ENCODE measurements at places on chromosomes 11 and 22.
A peak's percentile ranks its signal among the peaks of the same experiment; 100 is the strongest.

GRCh38 chr22:26656891-26657851 is at the start of gene MIAT:
Gene MIAT (plus strand): TSS chr22:26657588.
- DNase-seq = no peak

GRCh38 chr11:41254966-41255365 is 204.5 kb downstream of the LRRC4C start:
- DNase-seq = no peak

DNA sequence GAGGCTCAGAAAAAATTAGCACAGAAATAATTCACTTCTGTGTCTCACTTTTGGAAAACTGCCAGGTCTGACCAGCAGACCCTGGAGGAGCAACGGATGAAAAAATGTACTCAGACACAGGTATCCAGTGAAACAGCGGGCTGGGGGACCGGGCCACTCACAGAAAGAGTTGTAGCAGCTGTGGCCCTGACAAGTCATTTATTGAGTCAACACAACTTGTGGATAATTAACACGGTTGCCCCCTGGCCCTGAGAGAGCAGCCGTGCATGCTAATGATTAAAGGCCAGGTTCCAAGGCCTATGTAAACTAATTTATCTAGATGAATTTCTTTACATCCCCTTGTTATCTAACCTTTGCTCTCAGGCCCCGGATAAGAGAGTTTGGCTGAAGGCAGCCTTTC is 131.3 kb downstream of the AASDHPPT start:
- no peak for DNase-seq

DNA sequence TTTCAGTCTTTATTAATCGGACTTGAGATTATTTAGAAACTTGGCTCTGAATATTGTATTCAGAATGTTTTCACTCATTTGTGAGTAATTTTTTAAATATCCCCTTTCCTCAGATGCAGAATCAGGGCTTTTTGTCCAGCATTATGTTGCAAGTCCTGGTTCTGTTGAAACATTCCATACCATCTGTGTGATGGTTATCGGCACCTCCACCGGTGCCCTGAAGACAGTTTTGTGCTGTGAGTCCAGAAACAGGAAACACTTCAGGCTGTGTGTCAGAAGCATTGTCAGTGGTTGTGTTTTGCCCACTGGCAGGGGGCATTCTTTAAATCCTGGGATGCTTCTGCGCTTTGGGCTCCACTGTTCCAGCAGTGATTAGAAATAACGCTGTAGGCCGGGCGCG is 20.4 kb downstream of the CDPF1 start:
- DNase-seq = no peak

GRCh38 chr11:130062026-130062425 is 7.7 kb upstream of the APLP2 start:
- no peak for DNase-seq

- no peak for DNase-seq
Measured at GRCh38 chr11:10205928-10206327, 88.1 kb downstream of the SBF2 start.

- DNase-seq = no peak
Measured at GRCh38 chr11:134728186-134728585, 316.1 kb upstream of the B3GAT1 start.

DNA sequence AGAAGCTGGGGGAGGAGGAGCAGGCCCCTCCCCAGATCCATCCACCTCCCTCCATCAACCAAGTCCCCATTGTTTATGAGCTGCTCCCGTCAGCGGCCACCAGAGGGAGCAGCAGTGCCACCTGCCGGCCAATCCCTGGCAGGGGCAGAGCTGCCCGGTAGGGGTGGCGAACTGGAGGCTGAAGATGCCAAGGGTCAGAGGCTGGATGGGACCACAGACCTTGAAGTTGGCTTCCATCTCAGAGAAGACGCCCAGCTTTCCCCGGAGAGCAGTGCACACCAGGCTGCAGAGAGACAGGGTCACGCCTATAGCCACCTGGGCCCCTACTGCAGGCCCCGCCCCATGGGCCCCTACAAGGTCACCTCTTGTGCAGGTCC is 3.6 kb downstream of the FIBP start:
- peak; percentile 68 for DNase-seq

- no peak for DNase-seq
Measured at GRCh38 chr22:38172832-38173640, 8.6 kb downstream of the PLA2G6 start.

- DNase-seq = no peak
Measured at GRCh38 chr11:22197139-22198005, 4.5 kb downstream of the ANO5 start.

- no peak for DNase-seq
Measured at GRCh38 chr11:8777907-8778767, 95.5 kb downstream of the RPL27A start.

- DNase-seq = no peak
Measured at GRCh38 chr11:96524475-96524874, 134.7 kb downstream of the JRKL start.

DNA sequence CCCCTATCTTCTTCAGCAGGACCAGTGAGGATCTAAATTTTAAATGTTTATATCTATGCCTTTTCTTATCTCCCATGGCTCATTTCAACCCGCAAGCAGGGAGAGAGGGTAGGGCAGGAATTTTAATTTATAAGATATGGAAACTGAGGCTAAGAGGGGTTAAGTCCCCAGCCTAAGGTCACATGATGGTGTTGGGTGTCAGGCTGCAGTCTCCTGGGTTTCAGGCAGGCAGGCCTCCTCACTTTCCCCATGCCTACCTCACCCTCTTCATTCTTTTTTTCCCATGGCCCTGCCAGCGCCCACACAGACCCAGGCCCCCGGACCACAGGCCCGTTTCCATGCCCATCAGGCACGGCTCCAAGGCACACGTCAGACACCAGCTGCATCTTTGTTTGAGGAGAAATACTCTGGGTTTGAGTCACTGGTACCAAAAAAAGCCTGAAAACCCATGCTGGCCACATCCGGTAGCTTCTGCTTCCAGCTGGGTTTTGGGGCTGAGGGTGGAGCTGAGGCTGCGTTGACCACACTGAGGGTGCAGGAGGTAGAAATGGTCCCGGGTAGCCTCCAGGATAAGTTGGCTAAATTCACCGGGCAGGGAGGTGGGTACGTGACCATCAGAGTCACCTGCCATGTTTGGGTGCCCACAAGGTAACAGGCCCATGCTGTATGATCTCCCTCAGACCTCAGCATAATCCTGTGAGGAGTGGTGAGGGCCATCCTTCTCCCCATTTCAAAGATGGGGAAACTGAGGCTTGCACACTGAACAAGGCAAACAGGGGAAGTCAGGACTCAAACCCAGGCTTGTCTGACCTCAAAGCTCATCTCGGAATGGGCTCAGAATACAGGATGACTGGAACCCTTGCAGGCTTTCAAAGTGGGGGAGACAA is 7.5 kb downstream of the CRYBB1 start:
- no peak for DNase-seq

- DNase-seq = no peak
Measured at GRCh38 chr11:126088999-126089398, 26.3 kb upstream of the CDON start.

- no peak for DNase-seq
Measured at GRCh38 chr22:19869497-19870152, 15.0 kb upstream of the GNB1L start.

DNA sequence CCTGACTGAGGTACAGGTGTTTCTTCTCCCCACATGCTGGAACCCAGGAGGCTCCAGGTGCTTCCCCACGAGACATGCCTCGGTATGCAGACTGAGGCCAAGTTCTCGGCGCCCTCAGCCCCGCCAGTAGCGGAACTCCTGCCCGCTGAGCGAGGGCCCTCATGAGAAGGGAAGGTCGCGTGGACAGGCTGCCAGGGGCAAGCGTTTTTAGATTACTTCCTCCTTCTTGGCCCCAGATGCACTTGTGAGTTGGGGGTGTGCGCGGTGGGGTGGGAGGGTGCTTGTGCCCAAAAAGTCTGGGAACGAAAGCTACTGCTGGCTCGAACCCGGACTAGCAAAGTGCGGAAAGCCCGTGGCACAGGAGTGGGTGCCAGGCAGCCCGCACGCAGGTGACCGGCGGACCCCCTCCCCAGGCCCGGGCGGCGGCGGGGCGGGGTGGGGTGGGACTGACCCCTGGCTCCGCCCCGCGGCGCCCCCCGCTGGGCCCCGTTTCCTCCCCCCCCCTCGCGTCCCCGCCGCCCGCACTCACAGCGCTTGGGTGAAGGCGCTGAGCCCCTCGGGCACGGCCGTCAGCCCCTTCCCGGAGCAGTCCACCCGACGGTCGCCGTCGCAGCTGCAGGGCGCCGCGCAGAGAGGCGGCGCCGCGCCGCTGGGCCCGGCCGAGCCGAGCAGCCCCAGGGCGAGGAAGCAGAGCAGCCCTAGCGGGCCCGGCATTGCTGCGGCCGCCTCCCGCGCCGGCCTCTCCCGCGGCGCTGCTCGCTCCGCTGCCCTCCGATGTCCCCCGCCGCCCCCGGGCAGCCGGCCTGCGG is 797 bp downstream of the LGR4 start:
- DNase-seq = no peak

DNA sequence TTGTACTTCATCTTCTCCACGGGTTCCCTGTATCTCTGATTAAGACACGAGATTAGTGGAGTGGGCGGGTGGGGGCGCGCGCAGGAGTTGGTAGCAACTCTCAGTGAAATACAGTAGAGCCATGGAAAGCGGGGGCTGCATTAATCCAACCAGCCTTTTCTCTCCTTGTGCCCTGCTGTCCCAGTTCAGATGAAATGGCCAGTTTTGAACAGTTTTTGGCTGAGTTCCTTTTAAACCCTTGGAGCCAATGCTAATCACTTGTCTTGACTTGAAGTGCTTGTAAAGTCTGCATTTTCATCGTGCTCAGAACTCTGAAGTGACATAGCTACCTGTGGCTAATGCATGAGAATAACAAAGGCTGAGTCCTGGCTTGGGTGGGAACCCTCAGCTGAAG is 734 bp upstream of the TMEM123 start:
- no peak for DNase-seq

GRCh38 chr11:64924910-64925284 is 408 bp downstream of the PPP2R5B start:
- DNase-seq = no peak

DNA sequence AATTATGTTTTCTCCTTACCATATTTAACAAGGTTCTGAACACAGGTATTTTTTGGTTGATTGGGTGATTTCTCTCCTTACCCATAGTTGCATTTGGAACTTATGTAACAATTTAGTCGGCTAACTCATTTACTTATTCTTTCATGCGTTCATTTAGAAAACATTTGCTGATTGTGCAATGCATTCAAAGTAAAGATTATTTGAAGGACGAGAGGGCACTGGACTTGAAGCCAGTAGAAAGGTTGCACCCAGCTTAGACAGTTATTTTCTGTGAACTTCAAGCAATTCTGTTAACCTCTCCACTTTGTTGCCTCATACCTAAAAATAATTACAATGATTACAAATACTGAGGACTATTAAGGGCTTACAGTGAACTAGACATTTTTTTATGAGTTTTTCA is 769.6 kb downstream of the LRRC4C start:
- no peak for DNase-seq

DNA sequence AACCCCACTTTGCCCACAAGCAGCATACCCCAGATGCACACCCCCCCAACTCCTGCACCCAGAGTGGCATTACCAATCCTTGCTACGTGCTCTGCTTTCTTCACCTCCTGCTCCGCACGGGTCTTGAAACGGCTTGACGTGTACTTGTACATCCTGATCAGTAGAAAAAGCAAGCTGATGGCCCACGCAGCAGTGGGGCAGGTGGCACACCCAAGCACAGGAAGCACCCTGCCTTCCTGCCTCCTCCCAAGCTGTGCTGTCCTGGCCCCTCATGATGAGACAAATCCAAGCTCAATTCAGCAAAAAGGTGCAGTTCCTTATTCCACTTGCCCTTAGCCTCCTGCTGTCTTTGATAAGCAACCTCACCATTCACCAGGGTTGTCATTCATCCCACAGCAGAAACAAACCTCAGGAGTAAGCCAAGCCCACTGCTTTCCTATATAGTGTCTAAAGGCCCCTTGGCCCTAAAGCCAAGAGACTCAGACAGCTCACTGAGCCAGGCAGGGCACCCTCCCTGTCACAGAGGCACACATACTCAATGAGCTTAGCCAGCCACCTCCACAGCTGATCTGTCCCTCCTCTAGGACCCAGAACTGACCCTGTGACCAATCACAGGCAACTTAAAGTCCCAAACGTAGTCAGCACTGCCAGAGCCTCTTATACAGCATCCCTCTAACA is 27.8 kb downstream of the MORC2 start:
- DNase-seq = no peak

DNA sequence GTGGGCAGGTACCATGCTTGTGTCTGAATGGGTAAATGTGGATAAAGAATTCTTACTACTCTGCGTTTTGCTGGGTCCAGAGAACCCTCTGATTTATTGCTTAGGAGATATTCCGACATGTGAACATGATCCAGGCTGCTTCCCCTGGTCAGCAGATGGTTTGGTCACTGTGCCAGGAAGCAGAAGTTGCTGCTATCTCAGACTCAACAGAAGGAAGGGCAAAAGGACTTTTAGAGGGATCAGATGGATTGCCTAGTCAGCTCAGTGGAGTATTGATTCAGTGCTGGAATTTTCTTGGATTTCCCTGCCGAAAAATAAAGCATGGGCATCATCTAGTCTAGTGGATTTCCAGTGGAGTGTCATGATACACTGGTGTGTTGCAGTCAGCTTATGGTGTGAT is 440.1 kb downstream of the NTM start:
- DNase-seq = no peak

DNA sequence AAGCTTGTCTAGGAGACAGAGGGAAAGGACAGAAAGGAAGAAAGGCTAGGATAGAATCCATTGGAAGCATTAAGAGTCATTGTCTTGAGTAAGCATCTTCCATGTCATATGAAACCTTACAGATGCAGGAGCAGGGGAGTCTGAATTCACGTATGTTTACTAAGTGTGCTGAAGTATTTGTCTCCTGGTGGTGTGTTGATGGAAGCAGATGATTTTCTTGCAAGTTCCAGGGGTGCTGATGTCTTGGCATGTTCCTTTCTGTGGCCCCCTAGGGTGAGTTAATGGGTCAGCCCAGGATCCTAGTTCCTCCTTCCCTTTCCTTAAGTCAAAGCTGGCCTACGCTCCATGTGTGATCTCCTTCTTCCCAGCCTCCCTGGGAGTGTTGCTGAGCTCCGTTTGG is 110.2 kb downstream of the TEAD1 start:
- DNase-seq = no peak

GRCh38 chr22:43800970-43801369 is 11.1 kb downstream of the EFCAB6 start:
- no peak for DNase-seq

- DNase-seq = no peak
Measured at GRCh38 chr22:39234867-39235687, 9.7 kb downstream of the PDGFB start.

GRCh38 chr11:32297611-32298011 is 137.7 kb downstream of the WT1 start:
- DNase-seq = no peak

DNA sequence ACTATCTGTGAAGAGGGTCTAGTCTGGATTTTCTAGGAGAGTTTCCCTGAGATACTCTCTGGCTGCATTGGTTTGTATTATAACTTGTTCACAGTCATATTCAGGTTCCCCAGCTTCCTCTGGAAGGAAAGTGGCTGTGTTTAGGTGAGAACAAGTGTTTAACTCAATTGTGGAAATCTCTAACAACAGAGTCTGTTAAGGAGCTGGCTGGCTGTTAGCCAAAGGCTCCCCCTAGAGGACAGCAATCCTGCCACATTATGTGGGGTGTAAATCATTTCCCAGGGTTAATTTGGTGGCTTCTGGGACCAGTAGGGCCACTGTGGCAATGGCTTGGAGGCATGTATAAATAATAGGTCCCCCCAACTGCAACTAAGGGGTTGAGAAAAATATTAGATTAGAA is 18.4 kb downstream of the MS4A6E start:
- no peak for DNase-seq

- no peak for DNase-seq
Measured at GRCh38 chr11:95229993-95230809, 801 bp downstream of the SESN3 start.

GRCh38 chr11:21364866-21365624 is 695.7 kb downstream of the NELL1 start:
- DNase-seq = no peak

Measured in activated CD4-positive, CD25-positive, alpha-beta regulatory T cell treated with anti-CD3 and anti-CD28 coated beads, Interleukin-2, amount 50 U/mL, for 16 hours (primary cell).